ENCODE measurements at places on chromosomes 1 and 21.

DNA sequence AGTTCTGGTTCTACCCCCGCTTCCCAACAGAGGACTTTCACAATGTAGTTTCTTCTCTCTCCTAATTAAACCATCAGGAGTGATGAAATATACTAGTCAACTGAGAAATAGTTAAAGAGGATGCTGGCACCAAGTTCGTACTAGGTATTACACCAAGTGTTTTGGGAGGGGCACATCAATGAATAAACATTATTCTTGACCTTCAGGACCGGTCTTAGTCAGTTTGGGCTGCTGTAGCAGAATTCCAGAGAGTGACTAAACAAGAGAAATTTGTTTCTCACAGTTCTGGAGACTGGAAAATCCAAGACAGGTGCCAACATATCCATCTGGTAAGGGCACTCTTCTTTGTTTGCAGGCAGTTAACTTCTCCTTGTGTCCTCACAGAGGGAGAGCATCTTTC is 103.8 kb downstream of the SPATA17 start:
- DNase-seq, result no peak

DNA sequence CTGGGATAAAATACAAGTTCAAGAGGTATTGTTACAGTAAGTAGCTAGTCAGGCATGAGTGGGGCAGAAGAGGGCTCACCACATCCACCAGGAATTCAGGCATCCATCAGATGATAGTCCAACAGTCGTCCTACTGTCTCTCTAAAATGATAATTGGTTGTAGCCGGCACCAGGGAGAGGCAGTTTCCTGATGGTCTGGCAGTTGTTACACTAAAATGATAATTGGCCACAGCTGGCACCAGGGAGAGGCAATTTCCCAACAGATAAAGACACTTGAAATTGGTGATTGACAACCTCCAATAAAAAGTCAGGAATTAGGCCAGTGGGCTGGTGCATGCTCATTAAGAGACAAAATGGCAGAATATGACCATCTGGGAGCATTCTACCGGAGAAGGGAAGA is 545.8 kb downstream of the AMY1C start:
- DNase-seq, result no peak

DNA sequence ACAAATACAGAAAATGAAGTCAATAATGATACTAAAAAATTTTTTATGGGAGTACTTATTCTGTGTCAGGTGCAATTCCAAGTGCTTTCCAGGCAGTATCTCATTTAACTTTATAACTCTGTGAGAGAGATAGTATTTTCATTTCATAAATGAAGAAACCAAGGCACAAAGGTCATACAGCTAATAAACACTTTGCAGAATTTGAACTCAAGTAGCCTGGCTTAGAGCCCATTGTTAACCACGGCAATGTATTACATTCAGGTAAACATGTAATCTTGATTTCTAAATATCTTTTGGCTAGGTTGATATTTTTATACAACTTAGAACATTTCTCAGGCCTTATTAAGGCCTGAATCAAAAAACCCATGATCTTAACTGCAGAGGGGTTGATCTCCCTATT is 28.9 kb upstream of the PKN2 start:
- no peak for DNase-seq

DNA sequence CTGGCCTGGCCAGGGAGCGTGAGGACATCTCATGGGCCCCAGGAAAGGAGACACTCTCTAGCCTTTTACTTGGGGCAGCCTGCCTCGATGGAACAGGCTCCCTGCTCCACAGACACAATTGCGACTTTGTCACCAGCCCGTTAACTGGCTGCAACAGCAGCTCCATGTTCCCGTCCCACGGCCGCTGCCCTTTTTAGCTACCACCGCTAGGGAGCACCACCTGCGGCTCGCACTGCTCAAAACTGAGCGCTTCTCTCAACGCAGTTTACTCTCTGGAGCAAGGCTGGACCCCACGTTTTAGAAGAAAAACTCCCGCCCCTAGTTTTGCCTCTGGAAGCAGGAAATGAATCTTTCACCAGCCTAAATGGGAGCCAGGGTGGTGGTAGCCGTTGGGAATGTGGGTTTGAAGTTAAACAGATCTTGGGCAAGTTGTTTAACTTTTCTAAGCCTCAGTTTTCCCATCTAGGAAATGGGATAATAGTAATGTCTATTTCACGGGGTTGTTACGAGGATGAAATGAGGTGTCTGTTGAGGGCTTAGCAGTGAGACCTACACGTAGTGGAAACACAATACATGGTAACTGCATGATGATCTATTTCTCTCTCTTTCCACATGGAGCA is 3.5 kb upstream of the LRRC38 start:
- DNase-seq, result peak; percentile 37

GRCh38 chr1:63327417-63328054 is 5.2 kb downstream of the FOXD3 start:
- peak; percentile 82 for DNase-seq

DNA sequence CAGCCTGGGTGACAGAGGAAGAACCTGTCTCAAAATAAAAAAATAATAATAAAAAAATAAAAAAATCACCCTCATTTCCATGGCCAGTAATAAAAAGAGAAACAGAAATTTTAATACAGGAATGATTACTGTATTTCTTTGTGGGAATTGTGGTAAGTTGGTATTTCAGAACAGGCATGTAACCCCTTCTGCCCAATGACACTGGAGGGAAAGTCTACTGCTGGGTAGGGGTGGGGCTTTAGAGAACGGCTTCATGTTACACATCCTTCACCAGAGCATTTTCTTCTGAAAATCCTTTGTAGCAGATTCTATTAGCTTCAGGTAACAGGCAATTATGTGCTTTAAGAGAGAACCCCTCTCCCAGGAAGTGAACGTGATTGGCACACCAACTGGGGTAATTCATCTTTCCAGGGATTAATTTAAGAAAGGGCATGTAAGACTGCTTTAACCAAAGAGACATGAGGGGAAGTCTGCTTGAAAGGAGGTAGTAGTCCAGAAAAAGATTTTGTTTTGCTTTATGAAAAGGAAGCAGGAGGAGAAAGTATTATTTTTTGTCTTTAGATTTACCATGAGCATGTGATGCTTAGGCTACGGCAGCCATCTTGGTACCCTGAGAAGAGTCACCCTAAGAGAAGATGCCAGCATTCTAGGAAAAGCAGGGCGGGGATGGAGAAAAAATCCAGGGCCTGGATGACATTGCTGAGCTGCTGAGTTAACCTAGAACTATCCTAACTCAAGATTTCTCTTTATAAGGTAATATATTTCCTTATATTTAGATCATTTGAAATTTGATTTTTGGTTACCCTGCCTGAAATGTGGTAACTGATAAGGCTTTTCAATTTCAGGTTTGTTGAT is 57.7 kb upstream of the DPT start:
- no peak for DNase-seq

GRCh38 chr21:34836103-34836932 is 167.5 kb downstream of the CLIC6 start:
- DNase-seq, result no peak

DNA sequence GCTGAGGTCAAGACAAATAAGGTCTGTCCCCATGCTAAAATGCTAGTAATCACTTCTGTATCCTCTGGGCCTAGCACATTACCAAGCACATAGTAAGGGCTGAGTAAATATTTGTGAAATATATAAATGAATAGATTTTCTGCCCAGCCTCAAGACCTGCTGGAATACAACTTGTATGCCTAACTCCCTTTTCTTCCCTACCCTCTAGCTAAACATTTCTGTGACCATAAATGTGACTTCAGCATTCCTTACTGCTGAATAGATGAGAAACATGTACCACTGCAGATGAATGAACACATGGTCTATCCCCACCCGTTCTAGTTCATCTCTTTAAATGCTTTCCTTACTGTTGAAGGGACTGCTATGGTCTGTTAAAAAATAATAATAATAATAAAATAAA is 209.0 kb upstream of the HOOK1 start:
- no peak for DNase-seq

DNA sequence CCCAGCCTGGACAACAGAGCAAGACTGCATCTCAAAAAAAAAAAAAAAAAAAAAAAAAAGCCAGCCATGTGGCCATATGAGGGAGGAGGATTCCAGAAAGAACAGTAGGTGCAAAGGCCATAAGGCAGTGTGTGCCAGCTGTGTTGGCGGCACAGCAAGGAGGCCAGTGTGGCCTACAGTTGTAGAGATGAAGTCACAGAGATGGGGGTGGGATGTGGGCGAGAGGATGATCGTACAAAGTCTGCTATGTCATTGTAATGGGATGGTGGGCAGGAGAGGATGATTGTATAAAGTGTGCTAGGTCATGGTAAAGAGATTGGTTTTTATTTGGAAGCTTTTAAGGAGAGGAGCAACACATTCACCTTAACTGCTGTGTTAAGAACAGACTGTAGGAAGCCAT is 9.8 kb upstream of the CR1 start:
- no peak for DNase-seq

GRCh38 chr1:21631944-21632887 is 36.9 kb downstream of the RAP1GAP start:
- no peak for DNase-seq

DNA sequence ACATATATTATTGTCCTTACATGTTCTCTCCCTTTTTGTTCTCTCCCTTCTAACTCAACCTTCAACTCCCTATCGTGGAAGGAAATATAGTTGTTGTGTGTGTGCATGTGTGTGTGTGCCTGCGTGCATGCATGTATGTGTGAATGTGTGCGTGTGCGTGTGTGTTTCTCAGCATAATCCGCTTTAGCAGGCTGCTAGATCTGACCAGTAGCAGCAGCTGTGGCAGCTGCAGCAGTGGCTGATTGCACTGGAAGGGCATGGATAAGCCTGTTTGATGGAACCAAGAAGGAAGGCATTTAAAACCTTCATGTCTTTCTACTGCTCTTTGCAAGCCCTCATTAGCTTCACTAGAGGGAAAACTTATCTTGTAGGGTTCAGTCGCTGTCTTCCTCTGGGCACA is 65.6 kb upstream of the IRF2BP2 start:
- no peak for DNase-seq

- DNase-seq, result no peak
Measured at GRCh38 chr1:20487236-20487590, 1.2 kb upstream of the CAMK2N1 start.

- no peak for DNase-seq
Measured at GRCh38 chr1:119544165-119544762, 37.3 kb downstream of the HSD3B1 start.

DNA sequence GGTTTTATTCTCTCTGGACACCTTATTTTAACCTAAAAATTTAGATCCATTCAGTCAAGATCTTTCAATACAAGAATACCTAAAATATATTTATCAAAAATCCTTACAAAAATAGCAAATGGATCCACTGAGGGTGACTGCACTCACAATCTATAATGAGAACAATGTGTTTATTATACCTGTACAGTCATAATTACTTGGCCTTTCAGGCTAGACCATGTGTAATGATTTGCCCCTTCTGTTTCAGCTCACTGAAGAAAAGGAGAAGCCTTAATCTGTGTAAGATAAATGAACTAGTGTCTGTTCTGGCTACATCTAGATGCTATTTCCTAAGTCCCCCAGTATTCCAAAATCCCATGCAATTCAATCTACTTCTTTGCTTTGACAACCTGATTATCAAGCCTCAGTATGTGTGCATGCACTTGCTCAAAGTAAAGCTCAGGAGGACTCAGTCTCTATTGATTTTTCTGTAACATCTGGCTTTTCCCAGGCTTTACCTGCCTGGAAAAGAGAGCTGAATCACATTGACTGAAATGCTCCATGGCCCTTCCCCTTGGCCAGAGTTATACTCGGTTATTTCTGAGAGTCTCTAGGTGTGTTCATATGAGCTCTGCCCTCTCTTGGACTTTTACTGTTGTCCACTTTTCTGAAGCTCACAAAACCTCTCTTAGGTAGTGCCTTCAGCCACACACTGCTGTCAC is 27.6 kb downstream of the CRP start:
- no peak for DNase-seq

DNA sequence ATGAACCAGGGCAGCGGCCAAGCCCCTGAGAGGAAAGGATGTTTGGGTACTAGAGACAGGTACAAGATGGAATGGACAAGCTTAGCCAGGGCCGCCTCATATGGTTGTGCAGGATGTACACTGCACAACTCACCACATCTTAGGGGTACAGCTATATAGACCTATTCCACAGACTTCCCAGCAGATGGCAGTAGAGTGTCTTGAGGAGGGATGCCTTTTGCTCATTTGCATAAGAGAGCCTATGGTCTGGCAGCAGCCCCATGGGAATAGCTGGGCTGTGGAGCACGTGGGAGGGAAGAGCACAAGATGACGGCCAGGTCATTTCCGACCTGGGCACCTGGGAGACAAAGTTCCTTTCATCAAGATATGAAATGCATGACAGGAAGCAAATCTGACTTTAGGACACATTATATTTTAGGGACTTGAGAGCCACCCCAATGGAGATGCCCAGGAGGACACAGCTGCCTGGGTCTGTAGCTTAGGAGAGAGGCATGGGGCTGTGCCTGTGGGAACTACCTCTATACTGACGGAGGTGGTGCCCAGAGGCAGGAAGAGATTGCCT is 215.5 kb downstream of the KCNJ6 start:
- DNase-seq, result peak; percentile 60

GRCh38 chr1:66262208-66262963 is 271.6 kb upstream of the SGIP1 start:
- no peak for DNase-seq

- DNase-seq, result no peak
Measured at GRCh38 chr1:116740746-116741145, 13.5 kb upstream of the CD2 start.

GRCh38 chr1:154773551-154773950 is 96.5 kb downstream of the KCNN3 start:
- DNase-seq, result no peak

DNA sequence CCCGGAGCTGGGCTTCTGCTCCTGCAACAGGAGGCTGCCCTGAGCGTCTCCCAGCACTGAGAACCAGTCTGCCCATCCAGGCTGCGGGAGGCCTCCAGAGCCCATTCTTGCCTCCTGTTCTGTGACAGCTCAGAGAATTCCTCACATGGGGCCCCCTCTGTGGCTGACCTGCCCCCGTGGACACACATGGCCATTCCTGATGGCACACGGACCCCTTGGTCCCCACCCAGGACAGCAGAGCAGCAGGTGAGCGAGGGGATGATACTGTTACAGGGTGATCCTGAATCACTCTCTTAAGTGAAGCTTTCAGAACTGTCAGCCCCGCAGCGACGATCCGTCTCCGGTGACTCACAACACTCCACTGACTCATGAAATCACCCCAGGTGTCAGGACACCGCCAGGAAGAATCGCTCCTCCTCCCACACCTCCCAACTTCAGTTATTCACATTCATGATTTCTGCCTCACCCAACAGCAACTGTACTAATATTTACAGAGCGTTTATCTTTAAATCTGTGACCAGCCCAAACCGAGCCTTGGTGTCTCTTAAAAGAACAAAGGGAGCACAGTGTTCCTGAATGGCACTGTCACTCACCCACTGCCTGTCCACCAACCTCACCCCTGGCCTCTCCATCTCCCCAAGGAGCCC is 22.5 kb downstream of the CHD5 start:
- DNase-seq, result no peak

GRCh38 chr1:8676072-8676471 is 141.4 kb downstream of the RERE start:
- DNase-seq, result no peak

DNA sequence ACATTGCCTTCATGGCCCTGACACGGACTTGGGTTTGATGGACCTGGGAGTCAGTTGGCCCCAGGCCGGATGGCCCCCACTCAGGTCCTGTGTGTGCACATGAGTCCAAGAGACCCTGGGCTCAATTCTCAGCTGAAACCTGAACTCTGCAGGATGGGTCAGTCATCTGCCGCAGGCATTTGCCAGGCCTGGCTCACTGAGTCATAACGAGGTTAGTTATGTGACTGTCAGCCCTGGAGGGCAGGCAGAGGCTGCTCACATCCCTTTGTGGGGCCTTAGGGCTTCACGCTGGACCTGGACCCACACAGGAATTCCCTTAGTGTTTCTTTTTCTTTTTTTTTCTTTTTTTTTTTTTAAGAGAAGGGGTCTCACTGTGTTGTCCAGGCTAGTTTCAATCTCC is 46.5 kb downstream of the PSMG1 start:
- no peak for DNase-seq
